ENCODE measurements at places on chromosomes 5 and 9. TPM values are rescaled to one million over a fixed set of nuclear protein-coding genes. Genes with fewer than 3 reads are reported as not detected.

CDKN2B gene
- 21.7 TPM for polyA plus RNA-seq

C9orf152 gene
- 7.6 TPM for polyA plus RNA-seq

DOK3 gene
- 4.7 TPM for polyA plus RNA-seq

REEP2 gene
- polyA plus RNA-seq: 38.6 TPM

GPR21 gene
- polyA plus RNA-seq: 0.24 TPM

ARSI gene
- 2.2 TPM for polyA plus RNA-seq

LRRC26 gene
- polyA plus RNA-seq: 12.0 TPM

CTNNAL1 gene
- 24.0 TPM for polyA plus RNA-seq

CCL27 gene
- 0.18 TPM for polyA plus RNA-seq

SH3GLB2 gene
- polyA plus RNA-seq: 81.7 TPM

CYLC2 gene
- polyA plus RNA-seq: not detected

DNA sequence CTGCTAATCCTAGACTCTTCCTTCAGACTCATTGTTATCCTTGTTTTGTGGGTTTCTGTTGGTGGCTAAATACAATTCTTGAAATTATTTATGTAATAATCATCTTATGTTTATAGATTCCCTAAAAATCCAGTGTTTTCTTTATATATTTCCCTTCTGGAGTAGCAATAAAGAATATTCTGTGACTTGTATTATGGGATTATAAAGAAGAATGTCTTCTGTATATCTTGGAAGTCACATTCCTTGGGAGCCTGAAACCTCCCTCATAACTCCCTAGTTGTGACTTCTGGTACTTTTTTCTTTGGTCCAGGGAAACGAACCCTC is 356.1 kb downstream of the TMEM167A start:
- H3K27ac ChIP-seq: no peak overlapping the region
- no peaks in the 10 kb centered on the region for H3K4me1 ChIP-seq
- no peaks in the 10 kb centered on the region for H3K27me3 ChIP-seq
- H3K4me3 ChIP-seq: no peak overlapping the region
- H3K36me3 ChIP-seq: no peaks in the 10 kb centered on the region

DNA sequence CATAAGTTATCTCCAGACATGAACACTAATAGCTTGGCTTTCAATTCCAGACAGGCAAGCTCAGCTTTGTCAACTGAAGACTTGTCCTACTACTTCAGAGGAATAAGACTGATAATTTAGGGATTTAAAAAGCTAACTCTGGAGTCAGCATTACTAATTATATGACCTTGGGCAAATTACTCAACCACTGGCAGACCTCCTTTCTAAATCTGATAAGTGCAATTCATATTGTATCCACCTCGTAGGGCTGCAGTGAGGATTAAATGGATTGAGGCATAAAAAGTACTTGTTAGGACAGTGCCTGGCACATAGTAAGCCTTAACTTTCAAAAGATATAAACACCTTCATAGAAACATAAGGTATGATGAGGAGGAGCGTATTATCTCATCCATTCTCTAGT is 104.4 kb downstream of the KLHL3 start:
- no peaks in the 10 kb centered on the region for H3K36me3 ChIP-seq
- no peak overlapping the region for H3K27ac ChIP-seq
- no peaks in the 10 kb centered on the region for H3K4me1 ChIP-seq
- H3K4me3 ChIP-seq: no peak overlapping the region
- no peak for DNase-seq

- H3K4me1 ChIP-seq: no peaks in the 10 kb centered on the region
- H3K36me3 ChIP-seq: peaks cover 5% of the 10 kb centered on the region
- DNase-seq: no peak
Measured at GRCh38 chr9:125260561-125260960, 1.1 kb upstream of the GAPVD1 start.

DNA sequence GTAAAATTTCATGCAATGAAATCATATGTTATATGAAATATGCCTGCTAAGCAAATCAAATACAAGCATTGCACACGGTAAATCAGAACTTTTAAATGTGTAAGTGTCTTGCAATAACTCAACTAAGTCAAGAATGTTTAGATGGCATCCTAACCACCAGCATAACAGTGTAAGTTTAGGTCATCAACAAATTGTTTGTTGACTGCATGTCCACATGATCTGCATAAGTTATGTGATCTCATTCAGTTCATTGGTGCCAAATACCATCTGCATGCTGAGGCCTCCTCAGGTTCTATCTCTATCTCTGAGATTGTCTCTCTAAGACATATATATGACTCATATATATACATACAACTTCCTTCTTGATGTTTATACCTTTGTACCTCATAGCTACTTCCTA is 159.6 kb upstream of the STK32A start:
- no peak overlapping the region for H3K27ac ChIP-seq
- no peaks in the 10 kb centered on the region for H3K27me3 ChIP-seq
- DNase-seq: no peak
- no peaks in the 10 kb centered on the region for H3K4me1 ChIP-seq
- H3K36me3 ChIP-seq: no peaks in the 10 kb centered on the region

DNA sequence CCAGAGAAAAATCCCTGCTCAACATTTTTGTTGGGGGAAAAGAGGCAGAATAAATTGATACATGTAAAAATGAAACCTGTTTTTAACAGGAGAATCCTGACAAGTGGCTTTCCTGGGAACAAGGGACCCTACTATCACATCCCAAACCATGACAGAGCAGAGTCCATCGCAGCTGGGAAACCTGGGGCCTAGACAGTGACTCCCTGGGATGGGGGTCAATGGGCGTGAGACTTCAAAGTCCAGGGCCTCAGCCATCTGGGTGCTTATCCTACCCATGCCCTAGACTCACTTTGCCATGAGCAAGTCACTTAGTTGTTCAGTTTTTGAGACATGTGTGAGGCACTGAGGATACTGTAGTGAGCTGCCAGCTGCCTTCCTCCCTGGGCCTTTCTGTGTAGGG is 5.7 kb downstream of the TCOF1 start:
- H3K4me3 ChIP-seq: no peak overlapping the region
- H3K27me3 ChIP-seq: no peaks in the 10 kb centered on the region
- H3K36me3 ChIP-seq: peaks cover 68% of the 10 kb centered on the region
- H3K4me1 ChIP-seq: peaks cover 11% of the 10 kb centered on the region

GRCh38 chr9:111866976-111867375 is 29.6 kb upstream of the UGCG start:
- no peak overlapping the region for H3K27ac ChIP-seq
- H3K4me3 ChIP-seq: no peak overlapping the region
- peaks cover 6% of the 10 kb centered on the region for H3K4me1 ChIP-seq
- DNase-seq: no peak
- H3K27me3 ChIP-seq: no peaks in the 10 kb centered on the region

- H3K27me3 ChIP-seq: no peaks in the 10 kb centered on the region
- peaks cover 29% of the 10 kb centered on the region for H3K4me1 ChIP-seq
- no peak for DNase-seq
- no peak overlapping the region for H3K27ac ChIP-seq
- no peaks in the 10 kb centered on the region for H3K36me3 ChIP-seq
Measured at GRCh38 chr9:93092251-93092991, 3.6 kb upstream of the CARD19 start.

GRCh38 chr5:170408226-170408625 is 19.1 kb upstream of the KCNMB1 start:
- no peaks in the 10 kb centered on the region for H3K36me3 ChIP-seq
- H3K4me3 ChIP-seq: no peak overlapping the region
- no peaks in the 10 kb centered on the region for H3K4me1 ChIP-seq
- no peaks in the 10 kb centered on the region for H3K27me3 ChIP-seq
- no peak for DNase-seq
- no peak overlapping the region for H3K27ac ChIP-seq

DNA sequence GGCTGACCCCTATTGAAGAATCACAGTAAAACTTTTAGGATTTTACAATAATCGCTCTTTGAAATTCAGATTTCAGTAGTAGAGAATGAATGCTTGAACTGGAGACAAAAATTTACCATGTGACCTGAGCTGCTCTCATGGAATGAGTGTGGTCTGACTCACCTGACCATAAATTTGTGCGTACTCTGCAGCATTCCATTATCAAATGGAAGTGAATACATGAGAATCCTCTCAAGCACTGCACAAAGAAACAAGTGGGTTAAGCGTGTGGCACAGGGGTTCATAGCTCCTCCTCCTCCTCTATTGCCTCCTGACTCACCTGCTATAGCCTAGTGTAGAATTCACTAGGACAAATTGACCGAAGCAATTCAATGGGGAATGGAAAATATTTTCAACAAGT is 269.8 kb upstream of the CDH9 start:
- H3K4me3 ChIP-seq: no peak overlapping the region
- no peak for DNase-seq

GRCh38 chr5:109378095-109378494 is 31.7 kb downstream of the PJA2 start:
- peaks cover 36% of the 10 kb centered on the region for H3K36me3 ChIP-seq
- H3K27me3 ChIP-seq: no peaks in the 10 kb centered on the region

- peak; percentile 35 for DNase-seq
- H3K4me3 ChIP-seq: no peak overlapping the region
- no peaks in the 10 kb centered on the region for H3K4me1 ChIP-seq
- H3K27ac ChIP-seq: no peak overlapping the region
- H3K27me3 ChIP-seq: no peaks in the 10 kb centered on the region
- no peaks in the 10 kb centered on the region for H3K36me3 ChIP-seq
Measured at GRCh38 chr9:7368410-7369292, 430.9 kb downstream of the DMAC1 start.

GRCh38 chr9:109403766-109404320 is 83.0 kb upstream of the EPB41L4B start:
- H3K27ac ChIP-seq: no peak overlapping the region
- peaks cover 68% of the 10 kb centered on the region for H3K36me3 ChIP-seq
- DNase-seq: no peak

- H3K4me3 ChIP-seq: no peak overlapping the region
- peaks cover 32% of the 10 kb centered on the region for H3K4me1 ChIP-seq
- DNase-seq: no peak
- no peak overlapping the region for H3K27ac ChIP-seq
Measured at GRCh38 chr9:128084746-128085145, 16.7 kb downstream of the SLC25A25 start.

DNA sequence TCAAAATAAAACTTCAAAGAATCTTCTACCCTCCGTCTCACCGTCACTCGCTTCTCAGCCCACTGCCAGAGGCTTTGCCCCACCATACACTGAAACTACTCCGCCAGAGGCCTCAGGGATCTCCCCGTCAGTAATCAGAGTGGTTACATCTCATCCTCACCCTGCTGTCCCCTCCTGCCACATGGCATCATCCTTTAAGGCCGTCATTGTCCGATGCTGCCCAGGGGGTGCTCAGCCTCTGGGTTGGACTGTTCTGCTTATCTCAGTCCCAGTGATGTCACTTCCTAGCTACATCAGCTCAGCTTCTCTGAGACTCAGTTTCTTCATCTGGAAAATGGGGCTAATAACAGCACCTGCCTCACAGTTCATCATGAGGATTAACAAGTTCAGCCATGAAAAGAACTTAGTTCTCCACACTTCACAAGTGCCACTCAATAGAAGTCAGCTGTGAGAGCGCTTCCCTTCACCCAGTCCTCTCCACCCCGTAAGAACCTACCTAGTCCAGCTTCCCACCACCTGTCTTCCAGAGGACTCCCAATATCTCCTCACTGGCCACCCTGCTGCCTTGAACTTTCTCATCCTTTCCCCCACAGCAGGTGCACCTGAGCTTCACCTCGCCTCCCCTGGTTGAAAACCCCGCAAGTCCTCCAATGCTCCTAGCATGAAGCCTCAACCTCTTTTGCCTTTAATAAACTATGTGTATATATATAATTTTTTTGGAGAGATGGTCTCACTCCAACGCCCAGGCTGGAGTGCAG is 2.8 kb upstream of the IL3 start:
- H3K4me3 ChIP-seq: no peak overlapping the region
- no peaks in the 10 kb centered on the region for H3K27me3 ChIP-seq
- DNase-seq: no peak
- no peak overlapping the region for H3K27ac ChIP-seq
- no peaks in the 10 kb centered on the region for H3K4me1 ChIP-seq

GRCh38 chr5:172932313-172933017 is 26.8 kb upstream of the RPL26L1 start:
- H3K27ac ChIP-seq: no peak overlapping the region
- peaks cover 45% of the 10 kb centered on the region for H3K36me3 ChIP-seq
- no peaks in the 10 kb centered on the region for H3K27me3 ChIP-seq
- H3K4me3 ChIP-seq: no peak overlapping the region

DNA sequence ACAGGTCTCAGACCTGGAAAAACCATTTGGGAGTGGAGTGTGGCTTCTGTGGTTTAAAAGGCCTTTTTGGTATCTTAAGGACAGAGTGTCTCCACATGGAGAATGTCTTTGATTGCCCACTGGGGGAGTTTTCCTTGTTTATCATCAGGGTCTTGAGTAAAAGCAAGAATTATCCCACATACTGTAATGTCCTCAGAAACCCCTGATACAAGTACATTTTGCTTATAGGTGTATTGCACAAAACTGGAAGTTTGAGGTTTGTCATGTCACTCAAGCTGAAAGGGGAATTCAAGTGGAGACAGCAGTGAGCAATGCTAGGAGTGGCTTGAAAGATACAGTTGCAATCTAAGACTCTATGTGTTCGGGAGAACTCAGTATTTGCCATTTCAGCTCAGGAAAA is 62.7 kb upstream of the GRAMD2B start:
- H3K4me3 ChIP-seq: no peak overlapping the region
- H3K4me1 ChIP-seq: peaks cover 29% of the 10 kb centered on the region
- H3K27ac ChIP-seq: no peak overlapping the region
- H3K36me3 ChIP-seq: no peaks in the 10 kb centered on the region
- DNase-seq: no peak
- H3K27me3 ChIP-seq: no peaks in the 10 kb centered on the region

DNA sequence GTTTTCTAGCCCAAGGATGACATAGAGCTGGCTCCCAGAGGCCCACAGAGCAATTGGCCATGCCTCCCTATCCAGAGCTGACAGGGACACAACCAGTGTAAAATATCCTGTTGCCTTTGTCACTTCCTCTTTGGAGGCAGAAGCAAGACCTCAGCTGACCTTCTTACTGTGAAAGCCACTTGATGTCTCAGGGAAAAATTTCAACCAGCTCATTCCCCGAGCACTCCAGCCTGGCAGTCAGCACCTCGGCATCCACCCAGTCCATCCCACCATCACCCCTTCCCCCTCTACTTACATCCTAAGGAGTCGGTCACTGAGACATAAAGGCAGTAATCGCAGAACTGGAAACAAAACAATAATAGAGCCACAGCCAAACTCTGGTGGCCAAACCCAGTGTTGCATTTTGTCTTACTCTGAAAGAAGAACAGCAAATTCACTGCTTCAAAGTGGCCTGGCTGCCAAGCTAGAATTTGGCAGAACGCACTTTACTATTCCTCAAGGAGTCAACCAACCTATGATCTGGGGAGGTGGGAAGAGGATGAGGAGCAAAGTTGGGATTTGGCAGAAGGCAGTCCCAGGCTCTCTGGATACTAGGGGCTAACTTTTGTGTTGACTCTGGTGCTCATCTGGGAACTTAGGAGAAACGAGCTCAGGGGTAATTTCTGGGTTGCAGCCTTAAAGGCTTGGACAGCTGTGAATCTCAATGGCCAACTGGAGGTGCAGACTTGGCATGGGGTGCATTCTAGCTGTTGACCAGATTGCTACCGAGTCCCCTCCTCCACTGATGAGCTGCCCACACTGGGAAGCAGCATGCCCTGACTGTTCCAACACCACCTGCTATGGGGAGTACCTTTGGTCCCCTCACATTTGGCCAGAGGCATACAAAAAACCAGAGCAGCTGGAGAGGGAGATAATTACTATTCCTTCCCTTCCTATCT is 13.6 kb downstream of the NIPAL4 start:
- no peak overlapping the region for H3K27ac ChIP-seq
- no peak overlapping the region for H3K4me3 ChIP-seq
- DNase-seq: no peak
- H3K27me3 ChIP-seq: no peaks in the 10 kb centered on the region

GRCh38 chr5:122430319-122430586 is 118.2 kb downstream of the SNCAIP start:
- no peaks in the 10 kb centered on the region for H3K27me3 ChIP-seq
- H3K4me1 ChIP-seq: no peaks in the 10 kb centered on the region
- no peak overlapping the region for H3K27ac ChIP-seq
- H3K36me3 ChIP-seq: peaks cover 2% of the 10 kb centered on the region
- no peak overlapping the region for H3K4me3 ChIP-seq

- DNase-seq: no peak
- H3K27me3 ChIP-seq: peaks cover 2% of the 10 kb centered on the region
- H3K4me1 ChIP-seq: no peaks in the 10 kb centered on the region
Measured at GRCh38 chr5:136309932-136310598, 55.3 kb downstream of the TRPC7 start.
